Parietal lobe (tissue), 2 donors: ENCODE measurements at places on chromosomes 2 and 18. TPM values are rescaled to one million over a fixed set of nuclear protein-coding genes. Genes with fewer than 3 reads are reported as not detected.

Gene STPG4
- total RNA-seq, result 1.9 TPM

Gene TMEM178A
- 32.2 TPM for total RNA-seq

Gene RPRM
- 71.7 TPM for total RNA-seq

Gene LOXL3
- total RNA-seq, result 19.4 TPM

Gene EVA1A
- not detected for total RNA-seq

Gene FBXO48
- total RNA-seq, result 0.94 TPM

Gene ACKR3
- total RNA-seq, result 12.5 TPM

Gene BMP10
- not detected for total RNA-seq

Gene TBR1
- 132 TPM for total RNA-seq

Gene CNGA3
- 6.3 TPM for total RNA-seq

Gene RNF125
- total RNA-seq, result 1.9 TPM

Gene C2orf66
- 1.3 TPM for total RNA-seq

Gene VAMP5
- not detected for total RNA-seq

Gene DLX1
- 31.6 TPM for total RNA-seq

Gene LONRF2
- total RNA-seq, result 87.6 TPM

Gene CNDP1
- total RNA-seq, result 1.9 TPM

Gene ARHGAP28
- 17.5 TPM for total RNA-seq

Gene STEAP3
- total RNA-seq, result not detected

Gene HNRNPLL
- total RNA-seq, result 143 TPM

Gene ADAM23
- total RNA-seq, result 37.2 TPM

Gene SERPINB7
- total RNA-seq, result not detected

Gene SGPP2
- 1.3 TPM for total RNA-seq

Gene KLHL41
- total RNA-seq, result 2.8 TPM

Gene PXDN
- total RNA-seq, result 99.5 TPM

Gene NEU4
- 0.63 TPM for total RNA-seq

Gene ZNF236
- total RNA-seq, result 45.7 TPM

Gene GTF3C2
- 56.7 TPM for total RNA-seq

Gene NPPC
- not detected for total RNA-seq

Gene MAP3K20
- total RNA-seq, result 14.1 TPM

Gene CABLES1
- total RNA-seq, result 4.7 TPM

Gene STARD6
- not detected for total RNA-seq

Gene PFN4
- total RNA-seq, result 1.6 TPM

Gene C2orf92
- 11.3 TPM for total RNA-seq

Gene GALNT3
- 7.8 TPM for total RNA-seq

Gene GALNT14
- total RNA-seq, result 16.0 TPM

Gene FZD7
- 7.2 TPM for total RNA-seq

Gene TSPYL6
- total RNA-seq, result 0.31 TPM

Gene CYP26B1
- total RNA-seq, result 3.4 TPM

Gene DSG4
- total RNA-seq, result not detected

Gene REG3A
- not detected for total RNA-seq

Gene EML6
- total RNA-seq, result 23.8 TPM

Gene SATB2
- 826 TPM for total RNA-seq

Gene PTPN18
- 41.9 TPM for total RNA-seq

Gene SEMA4C
- total RNA-seq, result 56.3 TPM

Gene HOXD8
- not detected for total RNA-seq

Gene AGXT
- not detected for total RNA-seq

Gene HAAO
- 1.3 TPM for total RNA-seq

Gene ATP9B
- 91.1 TPM for total RNA-seq

Gene OTOS
- total RNA-seq, result not detected

Gene MREG
- 2.8 TPM for total RNA-seq

Gene DDX1
- 112 TPM for total RNA-seq

Gene FAM110C
- total RNA-seq, result 2.8 TPM

Gene HJURP
- 3.8 TPM for total RNA-seq
